ENCODE measurements at places on chromosomes 5 and 9. TPM values are rescaled to one million over a fixed set of nuclear protein-coding genes. Genes with fewer than 3 reads are reported as not detected.
A peak's percentile ranks its signal among the peaks of the same experiment; 100 is the strongest.

MTMR12 gene
- total RNA-seq: 19.6 TPM

PRR16 gene
- 4.8 TPM for total RNA-seq

- DNase-seq: no peak
Measured at GRCh38 chr9:29039258-29039657, 1466.0 kb upstream of the C9orf72 start.

SCGB3A2 gene
- total RNA-seq: not detected

GRCh38 chr5:177132136-177133095 is 1.2 kb upstream of the NSD1 start:
- peak; percentile 51 for DNase-seq

TAS2R1 gene
- total RNA-seq: not detected

- DNase-seq: no peak
Measured at GRCh38 chr5:153903321-153903720, 135.4 kb downstream of the FAM114A2 start.

NEUROG1 gene
- not detected for total RNA-seq

GFPT2 gene
- total RNA-seq: 27.3 TPM

LEAP2 gene
- 1.1 TPM for total RNA-seq

GRCh38 chr5:176536132-176536901 is 885 bp downstream of the RNF44 start:
- peak; percentile 85 for DNase-seq

DNA sequence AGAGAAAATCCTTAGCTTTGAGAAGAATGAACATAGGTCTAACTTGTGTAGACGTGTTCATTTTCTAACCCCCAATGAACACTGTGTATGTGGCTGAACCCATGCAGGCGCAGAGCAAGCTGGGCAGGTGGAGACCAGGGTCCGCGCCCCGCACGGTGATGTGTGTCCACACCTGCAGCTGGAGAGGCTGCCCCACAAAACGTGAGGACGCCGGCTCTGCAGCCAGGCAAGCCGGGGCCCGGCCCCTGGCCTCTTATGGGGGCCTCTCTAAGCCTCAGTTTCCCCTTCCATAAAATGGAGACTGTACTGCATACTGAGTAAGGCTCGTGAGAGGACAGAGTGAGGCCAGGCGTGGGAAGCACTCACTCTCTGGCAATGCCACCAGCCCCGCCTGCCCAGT is 124.7 kb upstream of the RAPGEF1 start:
- DNase-seq: no peak

- no peak for DNase-seq
Measured at GRCh38 chr5:150460781-150461180, 11.2 kb upstream of the RPS14 start.

GRCh38 chr9:117095081-117095480 is 319.8 kb downstream of the ASTN2 start:
- no peak for DNase-seq

DEPDC1B gene
- total RNA-seq: 0.47 TPM

IFNK gene
- total RNA-seq: not detected

SLC45A2 gene
- total RNA-seq: 0.16 TPM

- DNase-seq: no peak
Measured at GRCh38 chr9:116144555-116144954, 9.0 kb upstream of the PAPPA start.

- DNase-seq: no peak
Measured at GRCh38 chr9:86601697-86602096, 247.5 kb upstream of the TUT7 start.

- no peak for DNase-seq
Measured at GRCh38 chr9:85042981-85043647, 373.6 kb downstream of the NTRK2 start.

DNA sequence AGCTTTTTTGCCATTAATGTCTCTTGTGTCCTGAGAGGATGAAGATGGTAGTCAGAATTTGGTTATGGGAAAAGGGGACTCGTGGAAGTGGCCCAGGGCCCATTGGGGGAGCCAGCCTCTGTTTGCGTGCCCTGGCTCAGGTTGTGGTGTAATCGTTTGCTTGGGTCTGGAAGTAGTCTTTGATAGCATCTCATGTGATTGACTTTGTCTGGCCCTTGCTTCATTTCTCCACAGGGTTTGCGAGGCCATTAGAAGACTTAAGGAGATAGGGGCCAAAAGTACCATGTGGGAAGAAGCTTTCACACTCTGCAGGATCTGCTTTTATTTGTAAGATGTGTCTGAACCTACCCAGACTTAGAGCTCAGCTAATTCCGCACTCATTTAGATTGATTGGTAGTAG is 114.5 kb downstream of the FGF1 start:
- DNase-seq: no peak

- DNase-seq: no peak
Measured at GRCh38 chr5:61141801-61142200, 20.5 kb downstream of the SMIM15 start.

- no peak for DNase-seq
Measured at GRCh38 chr5:154194345-154195329, 4.1 kb downstream of the GALNT10 start.

DNA sequence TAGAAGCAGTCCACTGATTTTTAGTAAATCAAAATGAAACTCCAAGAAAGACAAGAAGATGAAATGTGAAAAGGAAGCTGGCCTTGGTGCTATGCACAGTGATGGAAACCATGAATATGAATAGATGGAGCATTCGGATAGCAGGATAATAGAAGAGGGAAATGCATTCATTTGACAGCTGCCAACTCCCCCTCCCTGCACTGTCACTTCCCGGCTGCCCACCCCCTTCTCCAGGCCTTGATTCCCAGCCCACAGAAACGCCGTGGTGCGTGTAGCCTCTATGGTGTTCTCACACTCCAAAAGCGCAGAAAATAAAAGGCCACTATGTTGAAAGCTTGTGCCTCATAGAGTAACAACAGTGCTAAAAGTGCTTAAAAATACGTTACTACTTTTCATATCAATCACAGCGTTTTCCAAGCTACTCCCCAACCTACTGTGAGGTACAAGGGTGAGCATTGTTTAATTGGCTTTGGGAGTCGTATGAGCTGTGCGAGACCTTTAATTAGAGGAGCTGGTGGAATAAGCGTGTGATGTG is 26.1 kb upstream of the IFNK start:
- DNase-seq: no peak

DNA sequence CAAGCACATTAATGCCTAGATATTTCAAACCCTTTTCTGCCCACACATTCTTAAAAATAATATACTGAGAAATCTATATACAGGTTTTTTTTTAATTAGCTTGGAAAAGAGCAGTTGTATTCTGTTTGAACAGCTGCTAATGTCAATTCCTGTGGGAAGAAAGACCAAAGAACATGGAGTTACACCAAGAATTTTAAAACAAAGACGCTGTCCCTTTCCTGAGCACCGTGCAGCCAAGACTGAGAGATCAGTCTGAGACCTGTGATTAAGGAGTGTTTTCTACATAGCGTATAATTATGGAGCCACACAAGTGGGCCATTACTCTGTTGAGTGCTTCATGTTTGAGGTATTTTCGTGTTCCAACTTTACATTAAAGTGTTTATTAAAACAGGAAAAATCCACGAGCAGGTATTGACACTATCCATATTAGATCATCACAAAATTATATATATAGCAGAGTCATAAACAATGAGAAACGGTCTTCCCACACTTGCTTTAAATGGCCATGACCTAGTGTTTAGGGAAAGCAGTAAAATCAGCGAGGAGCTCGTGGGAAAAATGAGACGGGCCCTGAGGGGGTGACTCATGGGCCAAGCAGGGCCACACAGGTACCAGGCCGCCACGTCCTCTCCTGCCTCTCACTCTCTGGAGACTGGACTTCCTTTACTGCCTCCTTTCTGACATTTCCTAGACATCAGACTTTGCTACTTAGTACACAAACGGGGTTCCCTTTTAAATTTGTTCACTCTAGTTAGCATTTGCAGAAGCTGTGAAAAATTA is 153.1 kb upstream of the OTULINL start:
- no peak for DNase-seq

DNA sequence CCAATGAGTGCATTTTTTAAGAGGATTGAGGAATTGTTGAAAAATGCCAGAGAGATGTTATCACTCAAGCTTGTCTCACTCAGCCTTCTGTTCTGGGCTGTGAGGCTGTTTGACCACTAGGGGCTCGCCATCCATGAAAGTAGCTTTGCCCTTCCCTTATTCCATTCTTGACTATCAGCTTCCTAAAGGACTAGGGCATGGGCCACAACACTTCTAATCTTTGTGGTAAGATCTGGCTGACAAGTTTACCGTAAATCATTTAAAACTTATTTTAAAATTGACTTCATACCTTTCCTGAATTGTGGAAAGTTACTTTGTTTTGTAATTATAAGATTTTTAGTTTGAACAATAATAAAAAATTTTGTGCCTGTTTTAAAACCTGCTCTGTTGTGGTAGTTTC is 49.5 kb downstream of the TJP2 start:
- DNase-seq: no peak

GRIN3A gene
- total RNA-seq: 0.59 TPM

ADAMTS6 gene
- total RNA-seq: 1.7 TPM

- DNase-seq: no peak
Measured at GRCh38 chr5:94577466-94578245, 40.7 kb downstream of the KIAA0825 start.

- DNase-seq: no peak
Measured at GRCh38 chr9:4035777-4036176, 264.1 kb downstream of the GLIS3 start.

GRCh38 chr5:10936081-10936855 is 175.2 kb upstream of the DAP start:
- DNase-seq: no peak

SH3RF2 gene
- total RNA-seq: 179 TPM

CYSRT1 gene
- total RNA-seq: 0.62 TPM

- DNase-seq: no peak
Measured at GRCh38 chr9:125913551-125913950, 166.4 kb downstream of the PBX3 start.

GRCh38 chr5:51961154-51961562 is 577.9 kb downstream of the ISL1 start:
- DNase-seq: no peak

LPAR1 gene
- 27.2 TPM for total RNA-seq

DNA sequence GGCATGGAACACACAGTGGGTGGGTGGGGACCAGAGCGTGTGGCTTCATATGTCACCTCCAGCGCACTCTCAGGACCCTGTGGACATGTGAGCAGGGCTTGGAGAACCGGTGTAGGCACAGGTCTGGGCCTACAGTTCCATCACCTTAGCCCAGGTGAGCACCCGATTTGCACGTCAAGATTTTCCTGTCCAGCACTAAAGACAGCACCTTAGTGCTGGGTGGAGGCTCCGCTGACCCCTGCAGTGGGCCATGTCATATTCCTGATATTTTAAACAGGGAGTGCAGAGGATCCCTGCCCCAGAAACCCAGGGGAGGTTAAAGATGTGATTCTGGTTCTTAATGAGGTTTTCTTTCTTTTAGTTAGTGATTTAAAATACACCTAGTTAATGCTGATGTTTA is 356.0 kb upstream of the IRX4 start:
- DNase-seq: no peak

GRCh38 chr5:170254056-170254455 is 21.3 kb downstream of the C5orf58 start:
- DNase-seq: no peak

- DNase-seq: no peak
Measured at GRCh38 chr9:120109242-120109641, 470.7 kb downstream of the CDK5RAP2 start.

TIFAB gene
- total RNA-seq: not detected

DNA sequence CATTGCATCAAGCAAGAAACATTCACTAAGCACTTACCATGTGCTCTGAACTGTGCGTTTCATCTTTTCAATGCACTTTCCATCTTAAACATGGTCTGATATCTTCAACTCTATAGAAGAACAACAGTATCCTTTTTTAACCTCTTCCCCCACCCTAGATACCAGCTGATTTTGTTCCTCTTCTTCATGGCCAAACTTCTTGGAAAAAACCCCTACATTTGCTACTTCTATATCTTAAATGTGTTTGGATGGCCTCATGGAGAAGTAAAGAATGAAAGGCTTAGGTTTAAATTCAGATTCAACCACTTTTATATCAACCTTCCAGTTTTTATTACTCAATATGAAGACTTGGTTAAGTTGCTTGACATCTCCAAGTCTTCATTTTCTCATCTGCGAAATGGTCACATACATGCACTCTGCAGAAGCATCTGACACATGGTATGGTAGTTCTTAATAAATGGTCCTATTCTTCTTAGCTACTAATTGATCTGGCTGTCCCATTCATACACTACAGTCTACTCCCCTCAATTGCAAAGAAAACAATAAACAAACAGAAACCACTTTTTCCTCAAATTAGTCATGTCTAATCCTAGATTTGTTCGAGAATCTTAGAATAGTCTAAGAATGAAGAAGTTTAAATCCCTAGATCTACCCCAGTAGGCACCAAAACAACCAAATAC is 59.4 kb downstream of the FYB1 start:
- no peak for DNase-seq

GRCh38 chr9:8371686-8372085 is 572.1 kb upstream of the DMAC1 start:
- no peak for DNase-seq

IL5 gene
- total RNA-seq: not detected

ZNF879 gene
- total RNA-seq: 4.7 TPM

- DNase-seq: no peak
Measured at GRCh38 chr5:112310746-112311145, 108.3 kb downstream of the EPB41L4A start.

DNA sequence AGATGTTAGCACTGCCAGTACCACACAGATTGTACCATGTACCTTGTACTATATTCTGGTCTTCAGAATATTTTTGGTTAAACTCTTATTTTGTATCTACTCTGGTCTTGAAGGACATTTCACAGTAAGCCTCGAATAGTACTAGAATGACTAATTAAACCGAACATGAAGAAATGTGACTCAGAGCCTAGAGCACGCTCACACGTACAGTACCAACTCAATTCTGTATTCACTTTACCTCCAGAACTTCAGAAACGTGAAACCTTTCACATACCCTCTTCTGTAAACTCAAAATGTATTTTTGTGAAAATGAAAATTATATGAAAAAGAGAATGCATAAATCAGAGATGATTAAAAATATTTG is 112.8 kb downstream of the MVB12B start:
- no peak for DNase-seq

C5orf52 gene
- not detected for total RNA-seq

DNA sequence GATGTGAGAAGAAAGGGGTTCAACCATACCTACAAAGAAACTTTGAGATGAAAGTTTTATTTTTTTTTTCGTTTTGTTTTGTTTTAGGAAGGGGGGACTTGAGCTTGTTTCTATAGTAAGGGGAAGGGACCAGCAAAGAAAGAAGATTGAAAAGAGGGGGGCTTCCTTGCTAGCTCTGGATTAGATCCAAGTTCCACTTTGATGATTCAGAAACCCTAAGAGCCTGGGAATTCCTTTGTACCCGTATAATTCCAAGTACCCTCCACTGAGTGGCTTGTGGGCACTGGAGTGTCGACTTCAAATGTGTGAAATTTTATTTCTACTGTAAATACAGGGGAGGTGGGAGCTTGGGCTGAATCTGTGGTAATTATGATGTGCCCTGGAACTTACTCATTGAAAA is 10.9 kb downstream of the MAMDC2 start:
- DNase-seq: no peak

Measured in left cardiac atrium (tissue), 4 donors.